ENCODE measurements at places on chromosomes 5 and 9. TPM values are rescaled to one million over a fixed set of nuclear protein-coding genes. Genes with fewer than 3 reads are reported as not detected.

SLC22A4 gene
- total RNA-seq: 0.25 TPM

FAT2 gene
- total RNA-seq: not detected

PRDM12 gene
- total RNA-seq: not detected

FOXD1 gene
- 0.20 TPM for total RNA-seq

IL3 gene
- total RNA-seq: 6.0 TPM

INSL4 gene
- total RNA-seq: not detected

PFN3 gene
- not detected for total RNA-seq
